ENCODE measurements at places on chromosomes 7 and 10. TPM values are rescaled to one million over a fixed set of nuclear protein-coding genes. Genes with fewer than 3 reads are reported as not detected.

GRCh38 chr7:101870361-101871062 is 53.1 kb downstream of the CUX1 start:
- no peak for DNase-seq

GRCh38 chr7:122143376-122143750 is 686 bp downstream of the AASS start:
- no peak for DNase-seq

DNA sequence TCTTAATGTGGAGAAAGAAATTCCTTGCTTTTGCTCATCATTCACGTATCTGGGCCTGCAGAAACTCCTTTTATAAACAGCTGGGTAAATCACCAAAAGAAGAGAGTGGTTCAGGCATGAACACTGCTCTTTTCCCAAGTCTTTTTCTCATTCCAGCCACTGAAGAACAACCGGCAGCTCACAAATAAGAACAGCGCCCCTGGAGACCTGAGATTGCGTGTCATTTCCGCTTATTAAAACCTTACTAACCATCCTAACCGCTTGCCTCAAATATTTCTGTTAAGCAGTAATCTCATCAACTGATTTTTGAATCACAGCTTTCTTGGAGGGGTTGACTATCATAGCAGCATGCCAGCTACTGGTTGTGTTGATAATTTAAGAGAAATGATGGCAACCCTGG is 213.0 kb upstream of the PLXNA4 start:
- no peak for DNase-seq

GRCh38 chr7:111568419-111568818 is 6.1 kb upstream of the IMMP2L start:
- DNase-seq: no peak

DNA sequence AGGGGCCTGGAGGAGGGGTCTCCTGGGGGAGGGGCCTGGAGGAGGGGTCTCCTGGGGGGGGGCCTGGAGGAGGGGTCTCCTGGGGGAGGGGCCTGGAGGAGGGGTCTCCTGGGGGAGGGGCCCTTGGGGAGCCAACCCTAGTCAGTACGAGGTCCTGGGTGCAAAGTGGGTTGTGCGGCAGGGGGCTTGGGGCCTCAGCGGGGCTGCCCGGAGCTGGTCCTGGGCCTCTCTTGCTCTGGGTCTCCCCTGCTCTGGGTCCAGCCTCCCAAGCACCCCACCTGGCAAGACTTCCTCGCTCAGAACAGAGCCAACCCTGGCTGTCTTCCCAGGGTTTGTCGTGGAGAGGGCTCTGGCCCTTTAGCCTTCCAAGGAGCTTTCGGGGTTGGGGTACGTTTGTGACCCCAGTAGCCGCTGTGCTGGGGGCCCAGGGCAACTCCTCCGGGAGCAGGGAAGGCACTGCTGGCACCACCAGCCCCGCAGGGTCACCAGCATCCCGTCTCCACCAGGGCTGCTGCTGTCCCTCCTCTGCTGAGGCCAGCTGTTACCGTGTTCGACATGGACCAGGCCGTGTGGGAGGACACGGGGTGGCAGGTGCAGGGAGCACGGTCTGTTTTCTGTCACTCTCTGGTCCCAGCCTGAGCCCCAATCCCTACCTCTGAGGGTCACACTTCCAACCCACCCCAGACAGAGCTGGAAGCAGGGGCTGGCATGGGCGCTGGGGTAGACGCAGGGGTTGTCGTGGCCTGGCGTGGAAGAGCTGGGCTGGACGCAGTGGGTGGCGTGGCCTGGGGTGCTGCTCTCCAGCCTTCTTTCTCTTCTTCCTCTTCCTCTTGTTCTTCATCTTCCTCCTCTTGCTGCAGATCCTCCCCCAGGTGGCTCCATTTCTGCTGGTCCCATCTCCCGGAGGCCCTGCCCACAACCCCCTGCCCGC is 22.8 kb downstream of the PWWP2B start:
- DNase-seq: no peak

DNA sequence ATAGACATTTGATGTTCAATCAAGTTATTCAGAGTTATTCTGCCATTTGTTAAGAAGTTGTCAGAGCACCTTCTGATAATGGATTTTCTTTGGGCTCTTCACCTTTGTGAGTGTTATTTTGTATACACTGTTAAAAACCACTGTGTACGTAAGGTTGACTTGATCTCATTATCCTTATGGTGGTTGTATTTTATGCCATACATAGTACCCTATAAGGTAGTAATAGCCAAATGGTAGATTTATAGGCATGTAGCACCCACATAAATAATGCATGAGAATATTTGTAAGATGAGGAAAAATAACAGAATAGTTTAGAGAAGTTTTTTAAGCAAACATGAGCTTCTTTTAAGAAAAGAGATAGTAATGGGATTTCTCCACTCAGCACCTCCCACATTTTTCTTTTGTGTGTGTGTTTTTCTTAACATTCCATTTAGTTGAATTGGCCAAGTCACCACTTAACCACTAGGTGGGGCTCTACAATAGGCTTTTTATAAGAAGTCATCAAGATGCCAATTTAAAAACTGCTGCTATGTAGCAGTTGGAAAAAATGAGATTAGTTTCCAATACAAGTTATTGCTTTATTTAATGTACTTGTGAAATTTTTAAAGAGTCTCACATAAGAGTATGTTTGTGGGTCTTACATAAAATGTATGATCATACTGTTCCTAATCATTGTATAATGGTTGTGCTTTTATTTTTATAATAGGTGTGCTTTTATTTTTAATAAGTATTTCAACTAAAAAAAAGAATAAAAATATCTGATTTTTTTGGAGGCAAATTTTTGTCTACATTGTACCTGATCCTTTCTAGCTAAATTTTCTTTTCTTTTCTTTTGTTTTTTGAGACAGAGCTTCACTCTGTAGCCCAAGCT is 41.1 kb upstream of the STMP1 start:
- DNase-seq: no peak

GRCh38 chr10:110389255-110389654 is 84.5 kb upstream of the SMNDC1 start:
- DNase-seq: no peak

DNA sequence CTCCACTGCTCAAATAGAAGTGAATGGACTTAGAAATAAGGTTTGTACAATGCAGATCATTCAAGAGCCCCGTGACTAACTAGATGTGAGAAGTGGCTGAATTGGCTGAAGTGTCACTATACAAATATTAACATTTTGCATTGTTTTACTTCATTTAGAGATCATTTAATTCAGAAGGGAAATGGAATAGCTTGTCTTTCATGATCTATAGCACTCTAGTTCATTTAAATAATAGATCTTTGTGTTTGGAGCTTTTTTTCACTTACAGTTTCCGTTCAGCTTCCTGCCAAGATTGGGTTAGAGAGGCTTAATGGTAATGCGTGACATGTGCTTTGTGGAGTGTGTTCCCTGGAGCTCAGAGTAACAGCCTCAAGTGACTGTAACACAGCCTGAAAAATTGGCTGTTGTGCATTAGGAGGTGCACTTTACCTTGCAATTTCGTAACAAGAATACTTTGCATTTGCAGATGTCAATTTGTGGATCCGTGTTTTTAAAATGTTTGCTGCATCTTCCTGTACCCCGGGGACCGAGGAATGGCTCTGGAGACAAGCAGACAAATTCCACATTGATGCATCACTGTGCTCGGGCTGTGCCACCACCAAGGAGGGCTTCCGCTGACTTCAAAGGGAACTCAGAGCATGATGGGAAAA is 170.3 kb downstream of the NRP1 start:
- DNase-seq: no peak

DNA sequence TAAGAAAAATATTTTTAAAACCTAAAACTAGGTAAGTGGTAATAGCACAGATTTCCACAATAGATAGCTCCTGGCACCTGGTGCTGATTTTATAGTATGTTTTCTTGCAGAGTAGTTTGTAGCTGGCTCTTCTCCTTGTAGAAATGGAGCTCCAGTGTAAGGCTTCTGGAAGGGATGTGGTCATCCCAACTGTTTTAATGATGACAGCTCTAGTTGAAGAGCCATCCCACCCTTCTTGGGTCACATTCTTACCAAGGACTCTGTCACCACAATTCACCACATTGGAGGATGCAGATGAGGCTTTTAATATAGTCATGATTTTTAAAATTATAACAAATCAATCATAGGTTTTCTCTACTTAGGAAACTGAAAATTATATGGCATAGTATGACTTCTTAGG is 31.0 kb downstream of the TES start:
- DNase-seq: no peak

GRCh38 chr10:128538671-128539070 is 412.4 kb upstream of the MKI67 start:
- no peak for DNase-seq

GRCh38 chr10:72375585-72375984 is 20.9 kb upstream of the DNAJB12 start:
- DNase-seq: no peak

GRCh38 chr7:30788640-30789333 is 17.6 kb downstream of the MINDY4 start:
- DNase-seq: no peak

DNA sequence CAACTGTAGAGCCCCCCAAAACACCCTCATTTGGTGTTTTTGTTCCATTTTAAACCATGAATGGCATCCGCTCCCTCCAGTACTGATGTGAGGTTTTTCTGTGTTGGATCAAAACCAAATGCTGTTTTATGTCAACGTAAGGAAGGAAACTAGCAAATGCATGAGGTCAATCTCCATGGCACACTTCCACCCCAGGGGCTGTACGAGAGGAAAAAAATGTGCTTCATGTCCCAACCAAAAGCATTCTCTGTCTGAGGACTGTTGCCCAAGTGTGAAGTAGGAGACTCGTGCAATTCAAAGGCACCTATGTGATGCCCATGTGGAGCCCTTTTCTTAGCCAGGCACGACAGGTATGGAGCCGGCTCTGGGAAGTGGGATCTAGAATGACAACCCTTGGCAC is 180.3 kb upstream of the MKI67 start:
- DNase-seq: no peak

GRCh38 chr10:23694921-23695824 is 256.3 kb downstream of the OTUD1 start:
- DNase-seq: no peak

GRCh38 chr10:95537542-95537927 is 23.6 kb downstream of the SORBS1 start:
- no peak for DNase-seq

GRCh38 chr7:157150882-157151281 is 12.2 kb downstream of the UBE3C start:
- DNase-seq: no peak

- DNase-seq: no peak
Observed at GRCh38 chr7:136030867-136031318, 53.7 kb upstream of the MTPN start.

DNA sequence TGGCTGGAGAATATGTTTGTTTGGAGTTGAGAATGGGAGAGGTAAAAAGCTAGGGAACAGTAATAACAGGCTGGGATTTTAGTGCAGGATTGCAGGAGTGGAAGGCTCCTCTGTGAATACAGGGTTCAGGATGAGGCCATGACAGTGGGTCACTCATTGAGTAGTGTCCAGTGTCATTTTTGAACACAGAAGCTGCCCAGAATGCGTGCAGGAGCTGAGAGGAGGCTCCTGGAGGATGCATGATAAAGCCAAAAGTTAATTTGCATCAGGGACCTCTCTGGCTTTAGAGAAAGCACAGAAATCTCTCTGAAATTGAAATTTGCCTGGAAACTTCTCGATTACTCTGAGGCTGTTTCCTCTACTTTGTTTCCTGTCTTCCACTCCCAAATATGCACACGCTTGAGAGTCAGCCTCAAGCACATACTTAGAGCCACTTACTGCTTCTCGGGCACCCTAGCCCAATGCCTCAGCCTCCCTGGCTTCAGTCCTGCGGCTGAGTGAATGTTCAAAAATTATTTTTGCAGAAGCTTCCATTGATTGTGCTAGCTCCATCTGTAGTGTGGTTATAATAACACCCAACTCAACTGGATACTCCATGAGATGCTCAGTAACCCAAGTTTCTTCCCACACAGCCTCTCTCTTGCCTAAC is 1.8 kb upstream of the GALNT17 start:
- no peak for DNase-seq

DNA sequence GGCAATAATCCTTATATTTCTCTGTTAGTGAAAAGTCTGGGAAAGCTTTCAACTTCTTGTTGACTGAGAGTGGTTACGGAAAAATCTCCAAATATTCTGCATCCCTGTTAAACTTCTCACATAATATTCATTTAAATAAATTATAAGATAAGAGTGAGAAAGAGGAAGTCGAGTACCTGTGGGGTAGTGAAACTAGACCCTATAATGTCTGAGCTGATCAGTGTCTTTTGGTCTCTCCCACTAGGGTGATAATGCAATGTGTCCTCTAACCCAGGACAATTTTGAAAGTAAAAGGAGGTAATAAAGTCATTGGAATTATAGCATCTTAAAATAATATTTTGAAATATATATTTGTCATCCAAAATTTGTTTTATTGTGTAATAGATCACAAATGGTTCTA is 2.1 kb upstream of the AGR3 start:
- no peak for DNase-seq

DNA sequence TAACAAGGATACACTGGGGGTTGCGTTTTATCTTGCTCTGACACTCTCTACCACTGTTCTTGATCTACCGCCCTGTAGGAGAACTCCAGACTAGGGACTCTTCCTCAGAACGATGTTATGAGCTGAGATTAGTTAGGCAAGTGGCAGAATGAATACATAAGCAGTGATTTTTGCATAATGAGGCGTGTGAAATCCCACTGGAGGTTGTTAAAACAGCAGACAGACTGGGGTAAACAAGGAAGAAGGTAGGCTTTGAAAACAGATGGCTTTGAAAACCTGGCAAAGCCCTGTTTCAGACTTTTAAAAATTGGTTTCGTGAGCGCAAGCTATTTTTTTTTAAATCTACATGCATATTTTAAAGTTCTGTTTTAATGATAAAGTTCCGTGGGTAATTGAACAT is 785.2 kb downstream of the TYW1 start:
- no peak for DNase-seq

DNA sequence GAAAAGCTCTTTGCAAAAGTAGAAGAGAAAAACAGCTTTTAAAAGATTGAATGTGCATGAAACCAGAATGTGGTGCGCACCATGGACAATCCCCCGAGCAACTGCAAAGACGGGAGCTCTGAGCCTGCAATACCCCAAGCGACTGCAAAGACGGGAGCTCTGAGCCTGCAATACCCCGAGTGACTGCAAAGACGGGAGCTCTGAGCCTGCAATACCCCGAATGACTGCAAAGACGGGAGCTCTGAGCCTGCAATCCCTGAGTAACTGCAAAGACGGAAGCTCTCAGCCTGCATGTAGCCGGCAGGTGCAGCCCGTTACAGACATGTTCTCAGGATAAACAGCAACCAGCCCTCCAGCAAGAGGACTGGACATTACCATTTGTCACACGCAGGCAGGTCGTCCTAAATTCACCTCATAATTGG is 6.2 kb downstream of the ZNF775 start:
- DNase-seq: no peak

DNA sequence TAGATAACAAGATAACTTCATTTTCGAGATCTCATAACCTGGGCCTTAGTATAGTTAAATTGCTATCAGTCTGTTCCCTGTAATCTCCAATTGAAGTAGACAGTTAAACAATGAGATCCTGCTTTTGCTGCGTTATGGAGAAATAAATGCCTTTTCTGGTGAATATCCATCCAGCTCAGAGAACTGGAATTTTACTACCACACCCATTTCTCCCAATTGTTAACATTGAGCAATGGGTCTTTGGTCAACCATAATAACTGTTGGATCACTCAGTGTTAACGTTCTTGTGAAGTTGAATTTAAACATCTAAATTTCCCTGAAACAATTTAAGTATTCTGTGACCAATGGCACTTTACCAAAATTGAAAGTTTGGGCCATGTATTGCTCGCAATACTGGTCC is 3.0 kb downstream of the CALU start:
- no peak for DNase-seq

DEPP1 gene
- 0.37 TPM for total RNA-seq

AASS gene
- 1.6 TPM for total RNA-seq

BET1 gene
- 13.6 TPM for total RNA-seq

ADAM12 gene
- 0.67 TPM for total RNA-seq

GPR146 gene
- total RNA-seq: 2.1 TPM

COBL gene
- not detected for total RNA-seq

TUBB8 gene
- not detected for total RNA-seq

Data from activated CD8-positive, alpha-beta memory T cell treated with anti-CD3 and anti-CD28 coated beads, Interleukin-2, amount 10 ng/mL, durations not matched to agents 7 days and 5 days (primary cell).